ENCODE measurements at places on chromosomes 16 and 17. TPM values are rescaled to one million over a fixed set of nuclear protein-coding genes. Genes with fewer than 3 reads are reported as not detected.

MYH2 gene
- not detected for total RNA-seq

GRCh38 chr17:9598661-9599060 is 22.2 kb downstream of the CFAP52 start:
- DNase-seq = no peak

DNA sequence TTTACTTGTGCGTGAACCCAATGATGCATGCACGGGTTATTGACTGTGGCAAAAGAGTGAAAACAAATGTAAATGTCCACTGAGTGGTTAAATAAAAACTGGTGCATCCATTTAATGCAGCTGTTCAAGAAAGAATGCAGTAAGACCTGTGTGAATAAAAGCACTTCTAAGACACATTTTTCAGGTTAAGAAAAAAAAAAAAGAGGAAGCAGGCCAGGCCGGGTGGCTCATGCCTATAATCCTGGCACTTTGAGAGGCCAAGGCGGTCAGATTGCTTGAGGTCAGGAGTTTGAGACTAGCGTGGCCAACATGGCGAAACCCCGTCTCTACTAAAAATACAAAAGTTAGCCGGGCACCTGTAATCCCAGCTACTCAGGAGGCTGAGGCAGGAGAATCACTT is 11.8 kb downstream of the CNGB1 start:
- no peak for DNase-seq

DNA sequence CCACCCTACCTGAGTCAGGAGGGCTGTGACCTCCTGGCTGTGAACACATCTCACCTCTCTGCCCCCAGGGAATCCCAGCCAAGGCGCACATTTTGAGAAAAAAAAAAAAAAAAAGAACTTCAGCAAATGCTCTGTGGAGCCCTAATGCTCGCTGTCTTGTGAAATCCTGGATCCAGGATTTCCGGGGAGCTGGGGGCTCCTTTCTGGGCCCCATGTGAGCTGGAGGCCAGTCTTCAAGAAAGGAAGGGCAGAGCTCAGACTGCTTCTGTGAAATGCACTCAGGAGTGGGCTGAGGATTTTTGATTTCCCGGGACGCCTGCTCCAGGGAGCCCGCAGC is 36.0 kb upstream of the EMP2 start:
- DNase-seq = no peak

DNA sequence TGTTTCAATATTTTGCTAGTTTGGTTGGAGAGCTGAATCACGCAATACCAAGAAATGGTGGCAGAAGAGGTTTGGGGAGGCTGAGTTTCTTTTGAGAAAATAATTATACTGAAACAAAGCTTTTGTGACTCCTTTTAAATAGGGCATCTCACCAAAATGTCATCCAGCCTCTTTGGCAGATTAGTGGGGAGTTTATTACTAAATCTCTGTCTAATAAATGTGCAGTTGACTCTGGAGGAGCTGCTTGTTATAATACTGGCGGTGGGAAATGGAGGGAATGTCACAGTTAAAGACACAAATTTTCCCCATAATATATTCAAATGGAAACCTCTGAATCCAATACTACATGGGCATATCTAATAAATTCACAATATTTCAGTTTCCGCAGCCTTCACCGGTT is 44.7 kb downstream of the SNX11 start:
- no peak for DNase-seq

GAST gene
- not detected for total RNA-seq

Data from RPMI7951 (cell line).